ENCODE measurements at places on chromosomes 12 and 14.

DNA sequence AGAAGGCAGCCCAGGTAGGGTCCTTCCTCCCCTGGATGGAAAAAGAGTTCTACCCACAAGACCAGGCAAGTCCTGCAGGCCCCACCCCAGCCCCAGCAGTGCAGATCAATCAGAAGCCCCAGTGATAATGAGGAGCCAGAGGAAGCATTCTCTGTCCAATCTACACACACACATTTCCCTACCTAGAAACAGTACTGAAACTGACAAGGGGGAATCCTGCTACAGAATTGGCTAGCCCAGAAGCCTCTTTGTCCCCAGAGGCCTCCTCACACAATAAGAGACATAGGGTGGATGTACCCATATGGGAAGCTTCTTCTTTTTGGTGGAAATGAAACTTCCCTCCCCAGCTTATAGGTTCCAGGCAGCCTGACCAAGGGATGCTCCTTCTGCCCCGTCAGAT lies 9.9 kb downstream of the FSCB start:
- DNase-seq: no peak

DNA sequence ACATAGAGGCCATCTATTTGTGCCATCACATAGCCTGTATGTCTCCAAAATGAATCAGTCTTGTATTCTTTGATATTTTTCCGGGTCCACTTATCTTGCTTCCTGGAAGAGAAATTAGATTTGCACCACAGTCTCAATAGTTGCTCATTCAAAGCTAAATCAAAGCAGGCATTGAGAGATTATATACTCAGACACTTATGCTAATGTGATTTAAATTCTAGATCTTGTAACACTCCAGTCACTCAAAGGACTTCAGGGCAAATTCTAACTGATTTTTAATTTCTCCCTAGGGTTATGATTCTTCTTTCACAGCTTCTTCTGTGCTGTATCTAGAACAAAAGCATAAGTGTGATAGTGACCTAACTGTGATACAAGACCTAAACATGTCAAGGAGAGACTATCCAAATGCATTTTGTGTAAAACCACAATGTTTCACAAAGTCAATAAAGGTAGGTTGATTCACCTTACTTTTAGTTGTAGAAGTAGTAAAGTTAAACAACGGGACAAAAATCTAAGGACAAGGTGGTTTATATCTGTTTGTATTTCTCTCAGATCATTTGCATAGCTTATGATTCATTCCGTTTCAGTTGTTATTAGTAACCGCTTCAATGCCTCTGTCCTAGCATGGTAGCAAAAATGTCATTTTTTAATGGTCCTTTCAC lies 26.8 kb downstream of the PLBD1 start:
- no peak for DNase-seq

GRCh38 chr12:77133566-77133965 lies 68.2 kb upstream of the E2F7 start:
- peak; percentile 11 for DNase-seq

DNA sequence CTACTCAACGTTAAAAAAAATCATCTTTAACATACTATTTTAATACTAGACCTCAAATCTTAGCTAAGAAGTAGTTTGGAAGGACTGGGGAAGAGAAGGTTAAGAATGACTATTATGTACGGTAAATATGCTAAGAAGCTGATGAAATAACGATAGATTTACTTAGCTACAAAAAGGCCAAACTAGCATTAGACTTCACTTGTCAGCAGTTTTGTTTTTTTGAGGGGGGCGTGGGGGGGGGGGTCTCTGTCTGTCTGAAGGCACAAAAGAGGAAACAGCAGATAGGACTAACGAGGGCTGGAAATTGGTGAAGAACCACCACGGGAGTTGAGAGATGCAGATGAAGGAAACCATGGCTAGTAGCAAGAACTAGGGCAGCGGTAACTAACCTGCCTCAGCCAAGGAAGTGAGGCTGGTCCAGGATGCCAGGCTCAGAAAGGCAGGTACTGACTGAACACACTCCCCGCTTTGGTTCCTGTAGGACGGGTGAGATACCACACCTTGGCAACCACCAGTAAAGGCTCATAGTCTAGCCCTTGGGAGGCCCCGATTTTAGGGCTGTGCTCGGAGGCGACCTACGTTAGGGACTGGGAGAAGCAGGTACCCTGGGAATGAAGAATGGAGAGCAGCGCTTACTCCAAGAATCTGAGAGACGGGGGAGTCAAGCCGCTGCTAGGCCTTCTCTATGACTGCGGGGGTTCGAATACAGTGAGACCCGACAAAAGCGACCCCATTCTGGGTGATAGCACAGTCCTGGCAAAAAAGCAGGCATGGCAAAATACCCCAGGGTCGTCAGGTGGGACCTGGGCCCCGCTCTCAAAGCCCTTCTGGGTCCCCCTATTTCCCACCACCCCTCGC lies 675 bp downstream of the NEDD8 start:
- DNase-seq: peak; percentile 28

DNA sequence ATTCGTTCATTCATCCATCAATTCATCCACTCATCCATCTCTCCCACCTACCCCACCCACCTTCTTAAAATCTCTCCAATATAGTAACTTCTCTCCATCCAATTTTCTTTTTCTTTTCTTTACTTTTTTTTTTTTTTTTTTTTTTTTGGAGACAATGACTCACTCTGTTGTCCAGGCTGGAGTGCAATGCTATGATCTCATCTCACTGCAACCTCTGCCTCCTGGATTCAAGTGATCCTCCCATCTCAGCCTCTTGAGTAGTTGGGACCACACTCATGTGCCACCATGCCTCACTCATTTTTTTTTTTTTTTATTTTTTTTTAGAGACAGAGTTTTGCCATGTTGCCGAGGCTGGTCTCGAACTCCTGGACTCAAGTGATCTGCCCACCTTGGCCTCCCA lies 118.4 kb downstream of the SUDS3 start:
- DNase-seq: no peak

DNA sequence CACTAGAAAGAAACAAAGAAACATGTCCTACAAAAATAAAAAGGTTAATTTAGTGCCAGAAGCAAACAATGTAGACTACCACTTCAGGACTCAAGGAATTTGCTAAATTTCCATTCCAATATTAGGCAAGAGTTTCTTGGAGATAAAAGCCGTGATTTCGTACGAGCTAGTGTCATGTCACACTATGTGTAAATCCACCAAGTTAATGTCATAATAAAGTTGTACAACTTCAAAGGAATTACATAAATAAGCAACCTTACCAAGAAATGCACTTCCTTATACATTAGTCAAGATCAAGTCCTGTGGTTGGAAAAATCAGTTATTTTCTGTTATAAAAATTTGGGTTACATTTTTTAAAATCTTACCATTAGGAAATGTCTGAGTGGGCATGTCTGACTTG lies 1222.8 kb downstream of the GALC start:
- no peak for DNase-seq

- no peak for DNase-seq
Observed at GRCh38 chr12:92717202-92717601, 14.4 kb downstream of the PLEKHG7 start.

All from transverse colon (tissue), 4 donors.